Amniotic stem cell (primary cell): ENCODE measurements at places on chromosomes 3 and 15.

DNA sequence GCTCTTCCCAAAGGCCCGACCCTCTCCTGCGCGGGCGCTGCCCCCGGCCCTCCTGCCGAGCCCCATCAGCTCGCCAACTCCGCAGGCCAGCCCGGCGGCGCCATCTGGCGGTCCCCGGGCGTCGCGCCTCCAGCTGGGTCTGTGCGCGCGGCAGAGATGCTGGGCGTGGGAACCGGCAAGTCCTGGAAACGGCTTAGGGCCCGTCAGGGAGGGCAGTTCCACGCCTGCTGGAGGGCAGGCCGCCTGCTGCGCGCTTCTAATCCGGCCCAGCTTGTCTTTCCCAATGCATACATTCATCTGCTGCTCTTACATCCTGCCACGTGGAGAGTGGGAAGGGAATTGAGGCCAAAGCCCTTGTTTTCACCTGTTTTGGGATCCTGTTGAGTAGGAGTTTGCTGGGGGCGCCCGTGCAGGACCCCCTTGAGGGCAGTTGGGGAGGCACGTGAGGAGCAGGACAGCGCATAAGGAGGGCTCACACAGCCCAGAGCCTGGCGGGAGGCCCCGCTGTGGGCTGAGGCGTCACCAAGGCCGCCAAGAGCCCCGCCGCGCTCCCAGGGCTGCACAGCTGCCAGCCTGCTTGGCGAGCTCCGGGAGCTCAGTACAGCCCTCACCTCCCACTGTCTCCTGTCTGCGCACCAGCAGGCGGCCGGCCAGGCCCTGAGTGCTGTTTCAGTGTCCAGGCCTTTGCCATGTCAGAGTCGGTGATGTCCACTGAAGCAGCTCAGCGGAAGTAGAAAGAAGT lies 165.6 kb downstream of the NSMCE3 start:
- peak; percentile 47 for DNase-seq

DNA sequence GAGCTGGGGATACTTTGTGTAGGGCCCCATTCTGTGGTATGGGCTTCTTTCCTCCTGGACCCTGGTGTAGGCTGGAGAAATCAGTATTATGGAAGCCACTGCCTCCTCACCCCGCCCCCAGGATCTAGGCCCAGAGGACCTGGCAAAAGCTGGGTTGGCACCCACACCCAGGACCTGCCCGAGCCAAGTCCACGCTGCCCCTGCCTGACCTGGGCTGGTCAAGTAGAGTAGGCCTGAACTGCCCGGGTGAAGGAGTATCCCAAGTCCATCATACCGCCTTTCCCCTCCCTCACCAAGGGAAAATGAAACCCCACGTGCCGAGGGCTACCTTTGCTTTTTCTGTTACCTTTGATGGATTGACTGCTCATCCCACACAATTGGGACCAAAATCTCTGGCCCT lies 37.7 kb upstream of the TRAK1 start:
- no peak for DNase-seq

DNA sequence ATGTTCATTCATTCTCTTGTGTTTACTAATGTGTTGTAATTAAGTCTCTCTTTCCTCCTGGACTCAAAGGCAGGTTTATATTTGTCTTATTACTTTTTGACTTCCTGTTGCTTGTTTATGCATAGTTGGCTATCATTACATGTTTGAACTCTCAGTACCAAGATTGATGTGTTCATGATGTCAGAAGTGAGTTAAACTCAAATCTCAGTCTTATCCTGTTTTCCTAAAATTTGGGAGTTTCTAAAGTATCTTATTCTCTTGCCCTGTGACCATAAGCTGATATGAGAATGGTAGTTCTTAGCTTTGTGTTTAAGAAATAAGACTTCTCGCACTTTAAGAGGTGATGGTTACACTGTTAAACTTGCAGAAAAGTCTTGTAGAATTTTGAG lies 5.2 kb downstream of the GLCE start:
- no peak for DNase-seq

GRCh38 chr3:167030082-167030725 lies 349.9 kb downstream of the ZBBX start:
- DNase-seq, result no peak

- DNase-seq, result no peak
Observed at GRCh38 chr3:171198781-171199472, 172.4 kb upstream of the SLC2A2 start.

DNA sequence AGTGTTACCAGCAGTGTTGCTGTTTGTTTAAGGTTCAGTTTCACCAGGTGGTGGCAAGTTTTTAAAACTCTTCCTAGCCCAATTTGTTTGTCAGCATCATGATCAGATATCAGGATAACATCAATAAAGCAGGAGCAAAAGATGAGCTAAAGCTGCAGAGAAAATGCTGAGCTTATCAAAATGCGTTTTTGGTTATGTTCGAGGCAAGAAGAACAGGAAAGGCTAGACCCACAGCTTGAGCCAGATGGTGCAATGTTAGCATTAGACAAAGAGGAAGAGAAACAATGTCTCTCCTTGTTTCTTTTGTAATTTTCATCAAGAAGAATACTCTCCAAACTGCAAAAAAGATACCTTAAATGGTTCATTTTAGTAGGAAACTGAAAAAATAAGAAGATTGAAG lies 66.2 kb downstream of the THRB start:
- no peak for DNase-seq

GRCh38 chr3:128254967-128255366 lies 101.7 kb downstream of the EEFSEC start:
- DNase-seq, result no peak

DNA sequence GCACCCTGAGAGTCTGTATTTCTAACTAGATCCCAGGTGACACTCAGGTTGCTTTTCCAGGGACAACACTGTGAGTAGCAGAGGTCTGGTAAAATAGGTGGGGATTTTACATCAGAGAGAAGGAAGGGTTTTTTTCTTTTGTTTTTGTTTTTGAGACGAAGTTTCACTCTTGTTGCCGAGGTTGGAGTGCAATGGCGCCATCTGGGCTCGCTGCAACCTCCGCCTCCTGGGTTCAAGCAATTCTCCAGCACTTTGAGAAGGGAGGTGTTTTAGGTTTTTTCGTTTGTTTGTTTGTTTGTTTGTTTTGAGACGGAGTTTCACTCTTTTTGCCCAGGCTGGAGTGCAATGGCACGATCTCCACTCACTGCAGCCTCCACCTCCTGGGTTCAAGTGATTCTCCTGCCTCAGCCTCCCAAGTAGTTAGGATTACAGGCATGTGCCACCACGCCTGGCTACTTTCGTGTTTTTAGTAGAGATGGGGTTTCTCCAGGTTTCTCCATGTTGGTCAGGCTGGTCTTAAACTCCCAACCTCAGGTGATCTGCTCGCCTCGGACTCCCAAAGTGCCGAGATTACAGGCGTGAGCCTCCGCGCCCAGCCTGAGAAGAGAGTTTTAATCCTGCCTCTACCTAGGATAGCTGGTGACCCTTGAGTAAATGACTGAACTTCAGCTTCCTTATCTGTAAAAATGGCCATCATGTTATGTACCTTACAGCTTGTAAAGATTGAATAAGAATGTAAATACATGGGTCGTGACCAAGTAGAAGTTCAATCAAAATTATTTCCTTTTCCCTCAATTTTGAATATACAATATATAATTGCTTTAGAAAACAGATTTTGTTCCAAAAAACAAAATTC lies 95.9 kb upstream of the FNDC3B start:
- no peak for DNase-seq

DNA sequence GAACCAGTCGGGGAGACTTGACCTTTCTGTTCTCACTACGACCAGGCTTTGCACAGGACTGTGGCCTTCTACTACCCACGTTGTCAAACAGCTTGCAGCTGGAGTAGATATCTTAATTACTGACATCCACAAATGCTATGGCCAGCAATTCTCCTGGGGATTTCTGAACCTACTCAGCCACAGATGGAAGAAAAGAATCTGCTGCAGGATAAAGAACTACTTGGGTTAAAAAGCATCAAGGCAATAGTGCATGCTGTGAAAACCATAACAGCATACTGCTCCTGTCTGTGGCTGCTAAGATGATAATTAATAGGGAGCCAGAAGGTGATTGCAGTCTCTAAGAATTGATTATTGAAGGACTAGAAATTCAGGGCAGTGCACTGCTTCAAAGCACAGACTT lies 859.2 kb upstream of the SEMA6D start:
- no peak for DNase-seq

- DNase-seq, result no peak
Observed at GRCh38 chr3:140762746-140763145, 84.9 kb downstream of the TRIM42 start.
